NT2/D1 (cell line): ENCODE measurements at places on chromosomes 11 and 22.
A peak's percentile ranks its signal among the peaks of the same experiment; 100 is the strongest.

GRCh38 chr11:103927535-103927934 lies 108.9 kb upstream of the DDI1 start:
- DNase-seq = no peak

GRCh38 chr22:26259510-26259909 lies 90.2 kb downstream of the SEZ6L start:
- peak; percentile 67 for DNase-seq

- no peak for DNase-seq
Measured at GRCh38 chr11:61699737-61700160, 19.6 kb downstream of the DAGLA start.

DNA sequence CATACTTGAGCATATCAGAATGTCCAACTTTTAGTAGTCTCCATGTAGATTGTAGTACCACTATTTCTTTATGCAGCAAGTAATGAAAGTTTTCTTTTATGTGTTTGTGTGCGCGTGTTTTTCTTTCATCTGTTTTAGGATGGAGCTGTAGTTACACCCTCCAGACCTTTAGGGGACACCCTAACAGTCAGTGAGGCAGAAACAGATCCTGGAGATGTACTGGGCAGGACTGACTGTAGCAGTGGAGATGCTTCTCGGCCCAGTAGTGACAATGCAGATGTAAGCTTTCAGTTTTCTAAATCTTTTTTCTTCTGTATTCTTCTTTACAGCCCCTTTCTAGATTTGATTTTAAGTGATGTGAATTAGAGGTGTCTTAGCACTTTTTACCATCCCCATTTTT lies 79.9 kb upstream of the GRIK4 start:
- no peak for DNase-seq

GRCh38 chr11:113270080-113270479 lies 44.3 kb upstream of the TTC12 start:
- DNase-seq = no peak

DNA sequence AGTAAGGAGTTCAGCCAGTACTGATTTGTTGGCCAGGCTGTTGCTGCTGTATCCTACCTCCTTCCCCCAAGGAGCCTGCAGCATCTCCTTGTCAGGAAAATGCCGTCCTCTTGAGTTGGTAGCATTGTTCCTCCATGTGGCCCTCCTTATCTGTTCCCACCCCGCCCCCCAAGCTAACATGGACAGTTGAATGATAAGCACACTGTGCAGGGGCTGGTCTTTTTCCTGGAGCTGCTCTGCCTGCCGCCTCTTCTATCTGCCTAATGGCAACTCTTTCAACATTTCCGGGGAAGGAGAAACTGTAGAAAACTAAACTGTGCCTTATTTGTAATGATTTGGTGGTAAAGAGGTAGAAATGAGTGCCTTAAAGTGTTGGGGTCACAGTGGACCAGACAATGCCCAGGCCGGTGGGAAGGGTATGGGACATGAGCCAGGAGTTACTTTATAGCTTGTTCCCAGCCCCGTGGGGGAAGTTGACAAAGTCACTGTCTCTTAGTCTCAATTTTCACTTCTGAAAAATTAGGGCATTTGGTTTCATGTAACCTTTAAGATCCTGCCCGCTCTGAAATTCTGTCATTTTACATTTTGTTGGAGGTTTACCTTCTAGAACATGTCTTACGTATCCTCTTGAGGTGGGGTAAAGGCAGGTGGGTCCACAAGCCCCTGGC lies 4.5 kb downstream of the FAM118A start:
- no peak for DNase-seq
